ENCODE measurements at places on chromosomes 7 and 10.
A peak's percentile ranks its signal among the peaks of the same experiment; 100 is the strongest.

DNA sequence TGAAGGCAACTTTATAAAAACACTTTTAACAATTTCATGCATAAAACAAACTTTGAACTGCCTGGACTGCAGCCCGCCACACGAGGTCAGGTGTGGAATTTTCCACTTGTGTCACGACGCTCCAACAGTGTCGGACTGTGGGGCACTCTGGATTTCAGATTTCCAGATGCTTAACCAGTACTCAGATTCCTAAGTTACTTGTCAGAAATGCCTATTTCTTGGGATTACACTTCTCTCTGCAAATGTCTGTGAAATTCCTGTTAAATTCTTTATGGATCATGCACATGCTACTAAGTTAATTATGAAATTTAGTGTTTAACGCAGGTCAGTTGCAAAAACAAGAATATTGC lies 473 bp upstream of the GPER1 start:
- no peak for DNase-seq

- no peak for DNase-seq
These were observed 247.8 kb downstream of the SDK1 start for GRCh38 chr7:3548815-3549214.

- DNase-seq = no peak
These were observed 25.1 kb downstream of the RHEB start for GRCh38 chr7:151494298-151495284.

- DNase-seq = no peak
These were observed 48.6 kb downstream of the PDSS1 start for GRCh38 chr10:26746061-26746460.

DNA sequence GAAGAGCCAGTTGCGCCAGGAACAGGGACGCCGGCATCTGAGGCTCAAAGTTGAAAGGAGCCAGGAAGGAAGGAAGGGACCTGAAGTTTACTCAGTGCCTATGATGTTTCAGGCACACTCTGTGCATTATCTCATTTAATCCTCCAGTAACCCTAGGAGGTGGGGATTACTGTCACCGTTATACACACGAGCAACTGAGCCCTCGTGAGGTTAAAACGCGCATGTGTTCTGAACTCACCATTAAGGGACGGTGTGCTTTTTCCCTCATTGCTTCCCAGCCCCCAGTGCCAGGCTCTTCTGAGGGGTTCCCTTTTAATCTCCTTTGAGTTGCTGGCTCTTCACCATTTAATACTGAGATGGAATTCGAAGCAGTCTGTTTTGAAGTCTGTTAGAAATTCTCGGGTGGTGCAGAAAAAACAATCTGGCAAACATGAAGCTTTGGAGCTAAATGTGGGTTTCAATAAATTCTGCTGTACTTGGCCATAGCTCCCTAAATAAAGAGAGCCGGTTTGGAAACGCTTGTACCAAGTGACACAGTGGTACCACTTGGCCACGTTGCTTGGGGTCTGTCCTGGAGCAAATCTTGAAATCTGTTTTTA lies 102.2 kb downstream of the TAX1BP1 start:
- no peak for DNase-seq

GRCh38 chr10:21364196-21365114 lies 161.0 kb downstream of the SKIDA1 start:
- DNase-seq = no peak

GRCh38 chr7:46480619-46481018 lies 559.5 kb upstream of the IGFBP3 start:
- no peak for DNase-seq

GRCh38 chr10:2772816-2773631 lies 294.3 kb upstream of the PFKP start:
- DNase-seq = no peak

GRCh38 chr10:62815381-62816075 lies 638 bp downstream of the EGR2 start:
- peak; percentile 28 for DNase-seq

DNA sequence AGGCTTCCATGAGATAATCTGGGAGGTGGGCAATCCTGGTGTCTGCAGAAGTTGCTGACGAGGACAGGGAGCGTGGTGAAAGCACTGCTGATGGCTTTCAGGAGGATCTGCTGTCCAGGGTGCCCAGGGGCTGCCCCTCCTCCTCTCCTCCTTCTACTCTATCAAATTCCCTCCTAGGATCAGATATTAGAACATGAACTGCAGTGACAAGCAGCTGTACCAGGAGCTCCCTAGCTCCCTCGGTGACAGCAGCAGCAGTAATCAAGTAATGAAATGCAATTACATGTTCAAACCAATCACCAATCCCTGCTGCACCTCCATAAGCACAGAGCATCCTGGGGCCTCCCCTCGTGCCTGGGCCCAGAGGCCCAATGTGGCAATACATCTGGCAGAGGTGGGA lies 46.9 kb downstream of the GRID1 start:
- no peak for DNase-seq

GRCh38 chr7:116842371-116842770 lies 20.0 kb upstream of the CAPZA2 start:
- no peak for DNase-seq

GRCh38 chr7:26188206-26188956 lies 12.2 kb downstream of the HNRNPA2B1 start:
- DNase-seq = no peak

- no peak for DNase-seq
These were observed 11.8 kb upstream of the SLC18A3 start for GRCh38 chr10:49598164-49598856.

DNA sequence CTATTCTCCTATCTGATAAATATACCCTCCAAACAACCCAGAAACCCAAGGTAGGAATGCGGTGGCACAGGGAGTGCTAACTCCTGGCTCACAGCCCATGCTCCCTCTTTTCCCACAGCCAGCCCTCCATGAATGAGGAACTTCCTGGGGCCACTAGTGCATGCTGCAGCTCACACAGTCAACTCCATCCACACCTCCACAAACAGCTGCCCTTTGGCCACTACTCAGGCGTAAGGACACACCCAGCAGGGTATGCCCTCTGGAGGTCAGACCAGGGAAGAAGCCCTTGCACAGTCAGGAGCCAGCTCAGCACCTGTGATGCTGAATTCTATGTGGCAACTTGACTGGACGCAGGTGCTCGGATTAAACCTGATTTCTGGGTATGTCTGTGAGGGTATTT lies 85.2 kb upstream of the PIK3CG start:
- no peak for DNase-seq

GRCh38 chr7:101156866-101157589 lies 2.8 kb downstream of the AP1S1 start:
- no peak for DNase-seq

- no peak for DNase-seq
These were observed 486.3 kb upstream of the PCDH15 start for GRCh38 chr10:55287346-55287745.

GRCh38 chr7:37348982-37349381 lies 99.7 kb downstream of the ELMO1 start:
- no peak for DNase-seq

DNA sequence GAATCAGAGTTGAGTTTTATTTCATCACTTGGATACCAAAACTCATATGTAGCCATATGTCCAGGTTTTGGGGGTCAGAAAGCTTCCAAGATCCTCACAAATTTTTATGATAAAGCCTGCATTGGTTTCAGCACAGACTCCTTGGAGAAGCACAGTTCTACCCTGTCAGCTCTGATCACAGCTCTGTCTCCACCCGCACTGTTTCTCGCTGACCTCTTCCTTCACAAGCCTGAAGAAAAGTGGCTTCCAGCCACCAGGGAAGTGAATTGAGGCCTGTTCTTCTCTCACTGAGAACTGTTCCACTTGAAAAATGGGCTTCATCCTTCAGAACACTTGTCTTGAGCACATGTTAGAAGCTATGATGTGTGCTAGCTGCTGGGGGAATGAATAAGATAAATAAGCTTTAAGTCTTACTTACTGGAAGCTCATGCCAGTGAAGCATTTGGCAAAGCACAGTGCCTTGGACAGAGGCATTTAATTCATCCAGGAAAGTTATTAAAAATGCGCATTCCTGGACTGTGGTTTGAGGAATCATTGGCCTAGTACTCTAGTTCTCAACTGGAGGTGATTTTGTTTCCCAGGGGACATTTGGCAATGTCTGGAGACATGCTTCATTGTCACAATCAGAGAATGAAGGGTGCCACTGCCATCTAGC lies 133.6 kb downstream of the BMPER start:
- no peak for DNase-seq

DNA sequence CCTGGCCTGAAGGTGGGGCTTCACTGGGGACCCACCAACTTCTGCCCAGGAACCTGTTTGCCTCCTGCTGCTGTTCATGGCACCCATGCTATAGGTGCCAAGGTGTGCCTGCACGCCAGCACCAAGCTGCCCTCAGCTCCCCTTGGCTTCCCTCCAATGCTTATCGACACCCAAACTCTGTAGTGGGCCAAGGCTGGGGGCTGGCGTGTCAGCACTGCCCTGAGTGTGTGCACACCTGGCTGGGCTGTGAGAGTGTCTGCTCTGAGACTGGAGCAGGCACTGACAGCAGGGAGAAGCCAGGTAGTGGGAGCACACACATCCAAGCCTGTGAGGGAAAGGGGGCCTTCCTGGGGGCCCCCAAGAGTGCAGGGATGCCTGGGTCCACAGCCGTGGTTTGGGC lies 43.1 kb upstream of the TUBB8 start:
- DNase-seq = no peak

DNA sequence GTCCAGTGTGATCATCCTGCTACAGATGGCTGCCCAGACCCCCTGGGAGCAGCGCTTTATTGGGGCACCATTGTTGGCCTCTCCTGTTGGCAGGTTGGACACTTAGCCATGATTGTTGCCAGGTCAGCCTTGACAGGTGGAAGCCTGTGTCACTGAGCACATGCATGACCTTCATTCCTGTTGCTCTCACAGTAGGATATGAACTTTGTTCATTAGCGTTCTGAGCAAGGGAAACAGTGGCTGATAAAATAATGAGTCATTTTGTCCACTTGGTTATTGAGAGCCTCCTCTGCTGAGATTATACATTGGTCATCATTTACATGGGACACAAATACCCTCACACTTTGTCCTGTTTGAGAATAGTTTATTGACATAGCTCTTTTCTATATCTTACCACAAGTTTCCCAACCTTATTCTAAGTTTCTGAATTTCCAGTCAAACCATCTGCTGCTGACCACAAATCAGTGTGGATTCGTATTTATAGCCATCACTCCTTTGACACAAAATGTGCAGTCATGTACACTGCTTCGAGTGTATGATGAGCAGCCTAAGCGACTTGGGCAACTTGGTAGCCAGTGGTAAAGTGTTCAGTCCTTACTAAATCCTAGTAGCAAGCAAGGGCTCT lies 102.6 kb downstream of the TPST1 start:
- DNase-seq = no peak

GRCh38 chr7:86929293-86930109 lies 130.0 kb downstream of the ELAPOR2 start:
- no peak for DNase-seq

Data from naive thymus-derived CD4-positive, alpha-beta T cell (primary cell).